ENCODE measurements at places on chromosomes 16 and 17. TPM values are rescaled to one million over a fixed set of nuclear protein-coding genes. Genes with fewer than 3 reads are reported as not detected.
A peak's percentile ranks its signal among the peaks of the same experiment; 100 is the strongest.

MMP28 gene
- not detected for total RNA-seq

PIK3R5 gene
- 51.2 TPM for total RNA-seq

TSPAN10 gene
- 0.26 TPM for total RNA-seq

GRCh38 chr17:74524653-74525464, 6.4 kb downstream of the CD300LB start:
- H3K27ac ChIP-seq: no peak overlapping the region
- DNase-seq: peak; percentile 16
- H3K4me3 ChIP-seq: no peak overlapping the region
- H3K27me3 ChIP-seq: peaks cover 26% of the 10 kb centered on the region
- no peaks in the 10 kb centered on the region for H3K36me3 ChIP-seq

GRCh38 chr16:11038777-11039176, 94.4 kb downstream of the CLEC16A start:
- H3K27me3 ChIP-seq: no peaks in the 10 kb centered on the region
- peaks cover 22% of the 10 kb centered on the region for H3K4me1 ChIP-seq
- H3K27ac ChIP-seq: no peak overlapping the region
- no peak overlapping the region for H3K4me3 ChIP-seq
- peaks cover 56% of the 10 kb centered on the region for H3K36me3 ChIP-seq
- no peak for DNase-seq

DNA sequence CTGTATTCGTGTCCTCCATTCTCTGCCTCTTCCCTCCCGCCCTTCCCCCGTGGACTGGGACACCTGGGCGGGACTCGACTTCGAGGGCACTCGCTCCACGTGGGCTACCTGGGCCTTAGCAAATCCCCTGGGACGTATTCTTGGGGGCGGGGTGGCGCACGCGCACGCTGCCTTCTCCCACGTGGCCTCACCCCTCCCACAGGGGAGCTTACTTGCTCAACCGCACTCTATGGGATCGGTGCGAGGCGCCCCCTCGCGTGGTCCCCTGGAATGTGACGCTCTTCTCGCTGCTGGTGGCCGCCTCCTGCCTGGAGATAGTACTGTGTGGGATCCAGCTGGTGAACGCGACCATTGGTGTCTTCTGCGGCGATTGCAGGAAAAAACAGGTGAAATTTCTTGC, 3.5 kb downstream of the VMO1 start:
- DNase-seq: no peak
- peaks cover 76% of the 10 kb centered on the region for H3K27me3 ChIP-seq
- no peak overlapping the region for H3K27ac ChIP-seq
- peaks cover 20% of the 10 kb centered on the region for H3K4me1 ChIP-seq
- no peak overlapping the region for H3K4me3 ChIP-seq
- no peaks in the 10 kb centered on the region for H3K36me3 ChIP-seq

- H3K27me3 ChIP-seq: peaks cover 33% of the 10 kb centered on the region
- H3K4me1 ChIP-seq: peaks cover 3% of the 10 kb centered on the region
- H3K4me3 ChIP-seq: no peak overlapping the region
- no peaks in the 10 kb centered on the region for H3K36me3 ChIP-seq
- DNase-seq: no peak
These were observed 4.6 kb downstream of the GUCY2D start for GRCh38 chr17:8006836-8007680.

DNA sequence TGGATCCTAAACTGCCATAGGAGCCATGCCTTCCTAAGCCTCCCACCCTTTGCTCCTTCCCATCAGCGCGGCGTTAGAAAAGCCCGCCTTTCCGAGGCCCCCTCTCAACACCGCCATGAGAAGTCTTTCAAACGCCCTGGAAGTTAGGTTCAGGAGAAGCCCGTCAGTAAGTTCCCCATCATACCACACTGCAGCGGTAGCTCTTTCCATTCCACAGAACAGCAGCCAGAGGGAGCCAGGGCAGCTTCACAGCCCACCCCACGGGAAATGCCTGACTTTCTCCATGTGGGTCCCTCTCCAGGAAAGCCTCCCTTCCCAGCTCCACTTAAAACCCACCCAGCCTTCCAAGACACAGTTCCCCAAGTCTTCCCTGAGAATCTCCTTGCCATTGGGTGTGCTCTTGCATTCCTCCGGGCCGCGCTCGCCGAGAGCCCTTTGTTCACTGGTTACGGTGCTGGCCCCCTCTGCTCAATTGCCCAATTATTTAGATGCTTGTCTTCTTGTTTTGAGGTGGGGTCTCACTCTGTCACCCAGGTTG, 28.7 kb downstream of the KIAA0513 start:
- no peak for DNase-seq
- no peaks in the 10 kb centered on the region for H3K27me3 ChIP-seq
- peak overlapping the region; percentile 91 for H3K27ac ChIP-seq
- peak overlapping the region; percentile 57 for H3K4me3 ChIP-seq
- peaks cover 4% of the 10 kb centered on the region for H3K36me3 ChIP-seq

- H3K4me3 ChIP-seq: no peak within 1 kb of the TSS
- peaks cover 2% of the 10 kb centered on the region for H3K4me1 ChIP-seq
- H3K36me3 ChIP-seq: no peaks in the 10 kb centered on the region
These were observed at the start of gene GRIN2A for GRCh38 chr16:10182222-10183053. GRIN2A (minus strand) TSS chr16:10182428; CDS start chr16:10180411, 2,017 bp downstream.

- H3K4me3 ChIP-seq: no peak overlapping the region
- H3K27ac ChIP-seq: no peak overlapping the region
- no peaks in the 10 kb centered on the region for H3K4me1 ChIP-seq
- DNase-seq: no peak
These were observed 24.5 kb downstream of the ZDHHC7 start for GRCh38 chr16:84986879-84987278.

- peak within 1 kb of the TSS; percentile 80 for H3K4me3 ChIP-seq
- H3K36me3 ChIP-seq: peaks cover 23% of the 10 kb centered on the region
- peak within 1 kb of the TSS; percentile 89 for H3K27ac ChIP-seq
- no peaks in the 10 kb centered on the region for H3K27me3 ChIP-seq
- DNase-seq: peak; percentile 88
- H3K4me1 ChIP-seq: peaks cover 25% of the 10 kb centered on the region
These were observed at the start of the genes HEXD and OGFOD3 for GRCh38 chr17:82418001-82418986. HEXD (plus strand) TSS chr17:82418347; CDS start chr17:82419800, 1,453 bp downstream. OGFOD3 (minus strand) TSS chr17:82418586; CDS start chr17:82418485, 101 bp downstream.

- no peak for DNase-seq
- H3K4me1 ChIP-seq: no peaks in the 10 kb centered on the region
- H3K4me3 ChIP-seq: no peak overlapping the region
- H3K27ac ChIP-seq: no peak overlapping the region
- H3K36me3 ChIP-seq: no peaks in the 10 kb centered on the region
These were observed 17.2 kb downstream of the ABCA8 start for GRCh38 chr17:68937890-68938514.

DNA sequence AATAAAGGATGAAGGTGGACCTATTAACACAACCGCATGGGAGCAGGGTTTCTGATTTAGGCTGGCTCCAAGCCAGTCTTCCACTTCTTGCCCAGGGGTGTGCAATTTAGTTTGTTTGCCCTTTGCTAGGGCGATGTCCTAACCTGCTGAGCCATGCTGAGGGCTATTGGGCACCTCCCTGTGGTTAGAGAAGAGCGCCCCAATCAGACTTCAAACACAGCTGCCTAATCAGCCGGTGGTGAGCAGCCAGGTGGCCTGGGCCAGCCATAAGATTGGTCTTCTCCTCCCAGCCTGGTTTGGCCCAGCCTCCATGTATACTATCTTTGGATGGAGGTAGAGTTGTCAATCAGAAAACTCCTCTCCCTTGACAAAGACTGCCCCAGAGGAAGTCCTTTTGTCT, 15.7 kb downstream of the TMEM94 start:
- no peak overlapping the region for H3K4me3 ChIP-seq
- H3K27me3 ChIP-seq: no peaks in the 10 kb centered on the region
- no peak overlapping the region for H3K27ac ChIP-seq
- no peaks in the 10 kb centered on the region for H3K4me1 ChIP-seq

DNA sequence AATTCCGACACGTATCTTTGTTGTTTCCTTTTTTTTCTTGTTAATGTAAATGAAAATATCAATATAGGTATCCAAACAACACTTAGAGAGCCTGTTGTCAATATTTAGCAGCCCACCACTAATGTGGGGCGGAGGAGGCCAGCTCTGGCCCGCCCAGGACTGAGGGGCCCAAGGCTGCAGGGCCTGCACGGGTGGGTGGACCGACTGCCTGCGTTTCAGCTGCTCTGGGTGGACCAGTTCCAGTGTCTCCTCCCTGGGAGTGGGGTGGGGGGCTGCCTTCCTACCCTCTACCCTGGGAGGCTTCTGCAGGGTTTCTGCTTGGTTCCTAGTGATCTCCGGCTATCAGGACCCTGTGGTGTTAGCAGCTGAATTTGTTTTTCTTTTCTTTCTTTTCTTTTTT, 15.9 kb upstream of the ADGRG1 start:
- H3K27ac ChIP-seq: peak overlapping the region; percentile 0
- H3K4me3 ChIP-seq: no peak overlapping the region
- H3K4me1 ChIP-seq: peaks cover 73% of the 10 kb centered on the region

DNA sequence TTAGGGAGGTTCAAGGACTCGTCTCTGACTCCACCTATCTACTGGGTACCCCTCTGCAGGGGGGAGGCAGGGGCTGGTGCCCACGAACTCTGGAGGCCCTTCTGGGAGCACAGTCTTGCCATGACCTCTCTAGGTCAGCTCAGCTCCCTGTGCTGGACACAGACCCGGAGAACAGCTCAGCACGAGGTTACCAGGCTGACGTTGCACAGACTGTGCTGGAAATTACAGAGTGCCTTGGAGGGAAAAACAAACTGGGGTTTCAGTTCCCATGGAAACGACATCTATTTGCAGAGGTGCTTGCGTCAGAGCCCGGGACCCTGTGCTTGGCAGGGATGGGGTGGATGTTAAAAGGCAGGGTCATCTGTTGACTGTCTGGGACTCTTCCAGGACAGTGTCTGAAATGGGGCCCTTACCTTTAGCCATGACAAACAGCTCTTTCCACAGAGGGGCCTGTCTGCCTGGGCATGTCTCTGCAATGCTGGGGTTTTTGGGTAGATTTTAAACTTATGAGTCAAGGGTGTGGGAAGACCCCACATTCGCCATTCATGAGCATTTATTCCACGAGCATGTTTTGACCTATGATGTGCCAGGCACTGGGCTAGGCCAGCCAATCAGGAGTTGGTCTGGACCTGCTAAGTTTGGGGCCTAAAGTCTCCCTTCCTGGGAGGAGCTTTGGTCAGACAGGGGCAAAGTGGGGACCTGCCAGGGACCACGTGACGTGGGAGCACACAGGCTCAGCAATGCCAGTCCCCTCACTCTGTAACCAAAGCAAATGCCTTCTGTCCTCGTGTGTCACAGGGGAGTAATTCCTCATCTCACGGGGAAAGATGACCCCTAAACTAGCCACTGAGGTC, 22.5 kb downstream of the CCR7 start:
- DNase-seq: peak; percentile 49
- no peak overlapping the region for H3K4me3 ChIP-seq
- peaks cover 71% of the 10 kb centered on the region for H3K4me1 ChIP-seq
- no peaks in the 10 kb centered on the region for H3K36me3 ChIP-seq
- peak overlapping the region; percentile 52 for H3K27ac ChIP-seq

Measured in activated CD8-positive, alpha-beta memory T cell treated with anti-CD3 and anti-CD28 coated beads, Interleukin-2, amount 10 ng/mL, durations not matched to agents 7 days and 5 days (primary cell).